Astrocyte of the spinal cord (primary cell): ENCODE measurements at places on chromosomes 6 and 20.
A peak's percentile ranks its signal among the peaks of the same experiment; 100 is the strongest.

GRCh38 chr6:147099974-147100373 lies 104.2 kb upstream of the STXBP5 start:
- peak; percentile 85 for DNase-seq

DNA sequence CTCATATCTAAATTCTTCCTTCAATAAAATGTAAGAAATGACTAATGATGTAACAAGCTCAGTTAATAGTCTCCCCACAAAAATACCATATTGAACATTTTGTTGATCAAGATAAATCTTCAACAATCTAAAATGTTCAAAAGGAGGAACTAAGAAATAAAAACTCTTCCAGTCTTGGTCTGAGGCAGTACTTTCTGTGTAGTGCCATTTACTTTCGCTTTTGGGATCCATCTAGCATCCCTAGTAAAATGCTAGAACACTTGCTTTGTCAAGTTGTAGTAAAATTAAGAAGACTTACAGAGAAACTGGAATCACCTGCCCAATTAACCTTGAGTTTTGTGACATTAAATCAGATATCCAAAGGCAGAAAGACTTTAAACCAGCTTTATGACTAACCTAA lies 246.4 kb downstream of the KHDRBS2 start:
- DNase-seq, result no peak

DNA sequence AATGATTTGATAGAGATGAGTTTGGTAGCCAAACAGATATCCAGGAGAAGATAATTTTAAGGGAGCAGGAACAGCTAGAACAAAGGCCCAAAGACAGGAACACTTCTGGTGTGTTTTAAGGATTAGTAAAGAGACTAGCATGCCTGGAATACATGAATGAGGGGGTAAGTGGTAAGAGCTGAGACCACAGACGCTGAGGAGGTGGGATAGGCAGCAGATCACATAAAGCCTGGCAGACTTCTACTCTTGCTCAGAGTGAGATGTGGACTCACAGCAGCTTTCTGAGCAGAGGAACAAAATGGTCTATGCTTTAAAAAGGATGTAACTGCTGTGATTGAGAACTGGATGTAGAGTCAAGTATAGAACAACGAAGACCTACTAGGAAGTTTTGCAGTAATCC lies 100.1 kb downstream of the EPHA7 start:
- DNase-seq, result no peak

DNA sequence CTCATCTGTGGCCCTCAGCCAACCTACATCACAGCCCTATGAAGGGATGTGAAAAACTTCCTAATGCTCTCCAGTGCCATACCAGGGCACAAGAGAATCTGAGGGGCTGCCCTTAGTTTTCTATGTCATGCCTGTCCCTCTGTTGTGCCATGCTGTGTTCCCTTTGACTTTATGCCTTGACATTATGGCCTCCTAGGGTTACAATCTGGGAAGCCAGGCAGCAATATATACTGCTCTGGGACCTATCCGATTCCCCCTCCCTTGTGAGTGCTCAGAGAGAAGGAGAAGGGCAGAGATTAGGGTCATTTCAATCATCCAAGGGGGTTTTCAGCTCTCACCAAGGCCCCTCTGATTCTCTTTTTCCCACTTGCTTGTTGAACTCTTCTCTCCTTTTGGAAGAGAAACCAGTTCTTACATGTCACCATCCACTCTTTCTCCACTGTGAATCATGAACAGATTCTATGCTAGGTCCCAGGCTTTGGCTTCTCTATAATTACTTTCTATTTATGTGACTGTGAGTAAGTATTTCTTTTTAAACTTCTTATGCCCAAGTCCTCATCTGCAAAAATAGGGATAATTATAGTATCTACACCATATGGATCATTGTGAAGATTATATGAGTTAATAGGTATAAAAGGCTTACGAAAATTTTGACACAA lies 14.2 kb upstream of the FRK start:
- DNase-seq, result no peak

- DNase-seq, result no peak
These were observed 105.8 kb downstream of the BACH2 start for GRCh38 chr6:90190752-90191395.
